ENCODE measurements at places on chromosomes 1 and 21. TPM values are rescaled to one million over a fixed set of nuclear protein-coding genes. Genes with fewer than 3 reads are reported as not detected.

- no peak overlapping the region for H3K4me3 ChIP-seq
- H3K27me3 ChIP-seq: no peaks in the 10 kb centered on the region
- no peak overlapping the region for H3K27ac ChIP-seq
- no peaks in the 10 kb centered on the region for H3K36me3 ChIP-seq
- peak; percentile 28 for DNase-seq
Observed at GRCh38 chr1:209335178-209335577, 248.3 kb upstream of the CAMK1G start.

Gene VPS13D
- total RNA-seq: 57.1 TPM

GRCh38 chr1:67716800-67717199 is 31.8 kb downstream of the GADD45A start:
- peak overlapping the region; percentile 10 for H3K27ac ChIP-seq
- H3K36me3 ChIP-seq: no peaks in the 10 kb centered on the region
- no peak overlapping the region for H3K4me3 ChIP-seq
- no peak for DNase-seq

Gene AKR7A3
- total RNA-seq: 86.9 TPM

DNA sequence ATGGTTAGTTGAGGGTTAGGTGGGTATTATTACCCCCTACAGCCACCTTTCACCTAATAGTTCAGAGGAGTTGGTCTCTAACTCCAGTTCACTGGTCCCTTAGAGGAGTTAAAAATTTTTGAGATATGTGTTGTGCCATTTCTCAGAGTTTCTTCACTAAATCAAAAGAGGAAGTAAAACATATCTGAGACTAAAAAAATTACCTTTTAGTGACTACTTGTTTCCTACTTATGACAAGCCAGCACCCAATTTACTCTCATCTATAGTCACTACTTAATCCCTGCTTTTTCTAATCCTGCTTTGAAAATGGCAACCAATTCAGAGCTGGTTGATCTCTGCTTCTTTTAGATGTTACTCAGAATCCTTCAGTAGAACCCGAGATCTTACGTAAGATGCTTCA is 1316.8 kb upstream of the B3GALT2 start:
- no peak for DNase-seq
- H3K4me1 ChIP-seq: no peaks in the 10 kb centered on the region
- no peak overlapping the region for H3K4me3 ChIP-seq

GRCh38 chr1:31434101-31434871 is 21.3 kb downstream of the SERINC2 start:
- H3K4me1 ChIP-seq: no peaks in the 10 kb centered on the region
- H3K27me3 ChIP-seq: no peaks in the 10 kb centered on the region
- no peak overlapping the region for H3K4me3 ChIP-seq
- H3K27ac ChIP-seq: no peak overlapping the region
- peak; percentile 23 for DNase-seq
- H3K36me3 ChIP-seq: peaks cover 23% of the 10 kb centered on the region

GRCh38 chr21:37566790-37567615 is 200.4 kb downstream of the DYRK1A start:
- H3K36me3 ChIP-seq: no peaks in the 10 kb centered on the region
- H3K4me3 ChIP-seq: no peak overlapping the region
- no peak overlapping the region for H3K27ac ChIP-seq
- DNase-seq: no peak
- H3K27me3 ChIP-seq: no peaks in the 10 kb centered on the region
- peaks cover 30% of the 10 kb centered on the region for H3K4me1 ChIP-seq

GRCh38 chr1:33348676-33349080 is 27.8 kb upstream of the A3GALT2 start:
- DNase-seq: no peak
- H3K27me3 ChIP-seq: no peaks in the 10 kb centered on the region
- H3K4me3 ChIP-seq: peak overlapping the region; percentile 81

- no peak overlapping the region for H3K4me3 ChIP-seq
- no peak overlapping the region for H3K27ac ChIP-seq
- peak; percentile 54 for DNase-seq
- H3K27me3 ChIP-seq: no peaks in the 10 kb centered on the region
- H3K4me1 ChIP-seq: peaks cover 36% of the 10 kb centered on the region
Observed at GRCh38 chr1:218380125-218380977, 35.2 kb downstream of the TGFB2 start.

DNA sequence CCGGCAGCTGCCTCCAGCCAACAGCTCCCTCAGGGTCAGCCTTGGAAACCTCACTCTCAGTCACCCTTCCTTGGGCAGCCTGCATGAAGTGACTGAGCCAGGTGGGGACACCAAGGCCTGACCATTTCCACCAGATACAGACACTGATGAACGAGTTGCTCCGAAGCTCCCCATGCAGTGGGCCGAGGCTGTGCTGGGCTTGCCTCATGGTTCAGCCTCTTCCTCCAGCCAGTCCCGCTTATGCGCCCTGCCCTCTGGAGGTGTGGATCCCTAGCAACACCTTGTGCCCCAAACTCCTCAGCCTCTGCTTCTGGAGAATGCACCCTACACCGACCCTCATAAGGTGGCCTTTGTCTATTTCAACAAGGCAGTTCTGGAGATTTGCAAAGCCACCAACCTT is 236.0 kb downstream of the RRAGC start:
- no peak for DNase-seq
- no peaks in the 10 kb centered on the region for H3K4me1 ChIP-seq
- H3K36me3 ChIP-seq: no peaks in the 10 kb centered on the region
- no peak overlapping the region for H3K27ac ChIP-seq
- H3K4me3 ChIP-seq: no peak overlapping the region

DNA sequence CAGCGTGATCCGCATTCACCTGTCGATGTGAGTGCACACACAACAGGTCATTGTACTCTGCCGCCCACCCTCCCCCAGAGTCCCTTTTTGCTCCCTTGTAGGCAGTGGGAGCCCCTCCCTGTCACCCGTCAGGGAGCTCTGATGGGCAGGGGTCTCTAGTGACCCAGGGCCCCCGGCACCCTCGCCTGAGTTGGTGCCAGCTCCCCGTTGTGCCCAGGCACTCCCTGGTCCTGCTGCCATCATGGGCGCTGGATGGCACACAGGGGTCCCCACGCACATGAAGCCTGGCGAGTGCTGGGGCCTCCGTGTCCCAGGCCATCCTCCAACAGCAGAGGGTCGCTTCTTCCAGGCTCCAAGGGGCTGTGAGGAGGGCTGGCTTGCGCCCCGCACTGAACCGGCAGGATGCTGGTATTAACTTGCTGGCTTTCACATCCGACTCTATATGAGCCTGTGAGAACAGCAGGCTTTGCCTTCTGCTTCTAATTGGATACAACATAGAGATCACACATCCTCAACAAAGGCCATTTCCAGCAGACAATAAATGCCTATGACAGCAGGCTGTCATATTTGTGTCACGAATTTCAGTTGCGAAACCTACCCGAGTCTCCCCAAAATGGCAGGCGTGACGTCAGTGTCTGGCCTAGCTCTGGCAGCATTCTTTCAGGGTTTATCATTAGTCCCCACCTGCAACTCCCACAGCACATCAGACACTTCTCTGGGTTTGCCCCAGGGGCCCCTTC is 35.4 kb downstream of the KIAA1614 start:
- peaks cover 63% of the 10 kb centered on the region for H3K36me3 ChIP-seq
- no peaks in the 10 kb centered on the region for H3K27me3 ChIP-seq
- peaks cover 2% of the 10 kb centered on the region for H3K4me1 ChIP-seq
- H3K27ac ChIP-seq: no peak overlapping the region
- DNase-seq: no peak

Gene C4BPA
- total RNA-seq: not detected

Gene SPRR2D
- total RNA-seq: not detected

DNA sequence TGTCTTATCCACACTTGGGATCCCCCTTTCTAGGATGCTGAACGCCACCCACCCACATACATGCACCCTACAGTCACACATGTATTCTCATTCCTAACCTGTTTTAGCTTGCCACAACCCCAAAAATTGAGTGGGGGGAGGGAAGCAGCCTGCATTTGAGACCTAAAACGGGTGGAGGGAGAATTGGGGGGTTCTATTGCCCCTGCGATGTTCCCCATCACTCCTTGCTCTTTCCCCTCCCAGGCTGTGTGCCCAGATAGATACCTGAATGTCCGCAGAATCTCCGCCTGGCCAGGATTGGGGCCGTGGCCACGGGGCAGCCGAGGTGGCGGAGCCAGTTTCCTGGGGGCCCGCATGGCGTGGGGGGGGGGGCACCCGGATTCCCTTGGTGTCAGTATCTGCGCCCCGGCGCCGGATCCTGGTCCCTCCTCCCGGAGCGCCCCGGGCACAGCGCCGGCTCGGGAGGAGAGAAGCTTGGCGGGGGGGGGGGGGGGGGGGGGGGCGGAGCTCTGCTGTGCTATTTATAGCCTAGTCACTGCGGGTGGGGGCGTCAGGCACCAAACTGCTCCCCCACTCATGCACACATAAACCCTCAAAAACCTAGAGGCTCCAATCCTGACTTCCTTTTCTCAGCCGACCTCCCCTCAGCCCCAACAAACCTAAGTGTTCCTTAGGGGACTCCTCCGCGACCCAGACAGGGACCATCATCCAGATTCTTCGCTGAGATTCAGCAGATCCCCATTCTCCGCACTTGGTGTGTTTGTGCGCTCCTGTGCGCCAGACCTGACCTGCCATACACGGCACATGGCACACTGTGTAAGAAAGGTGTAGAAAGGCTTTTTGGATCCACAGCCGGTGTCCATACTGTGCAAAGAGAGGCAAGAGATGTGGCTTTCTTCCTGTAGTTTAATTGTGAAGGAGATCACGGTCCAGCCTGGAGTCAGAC is 1.9 kb downstream of the ANKRD34A start:
- peaks cover 68% of the 10 kb centered on the region for H3K4me1 ChIP-seq
- peak overlapping the region; percentile 91 for H3K27ac ChIP-seq
- H3K36me3 ChIP-seq: no peaks in the 10 kb centered on the region
- peak; percentile 68 for DNase-seq
- peaks cover 8% of the 10 kb centered on the region for H3K27me3 ChIP-seq
- H3K4me3 ChIP-seq: peak overlapping the region; percentile 60

DNA sequence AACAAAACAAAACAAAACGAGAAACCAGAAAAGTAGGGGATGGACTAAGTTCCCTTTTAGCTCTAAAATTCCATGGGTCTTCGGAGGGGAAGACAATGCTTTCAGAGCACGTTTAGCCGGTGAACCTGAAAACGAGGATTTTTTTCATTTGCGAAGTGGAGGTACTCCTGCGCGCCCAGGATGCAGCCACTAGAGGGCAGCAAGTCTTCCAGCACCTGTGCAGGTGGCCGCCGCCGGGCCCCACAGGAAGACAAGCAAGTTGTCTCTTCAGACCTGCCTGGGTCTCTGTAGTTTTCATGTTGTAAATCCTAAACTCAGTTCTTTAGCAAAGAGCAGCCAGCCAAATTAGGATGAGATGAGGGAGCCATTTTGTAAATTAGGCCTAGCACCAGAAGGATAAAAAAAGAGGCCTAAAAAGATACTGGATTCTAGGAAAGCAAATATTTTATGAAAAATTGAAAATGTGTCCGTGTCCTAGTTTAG is 17.7 kb upstream of the SNX27 start:
- no peak overlapping the region for H3K27ac ChIP-seq
- H3K4me3 ChIP-seq: no peak overlapping the region
- H3K4me1 ChIP-seq: no peaks in the 10 kb centered on the region
- no peaks in the 10 kb centered on the region for H3K27me3 ChIP-seq

GRCh38 chr1:77339326-77339725 is 57.5 kb downstream of the AK5 start:
- no peaks in the 10 kb centered on the region for H3K4me1 ChIP-seq
- H3K27ac ChIP-seq: no peak overlapping the region
- no peaks in the 10 kb centered on the region for H3K36me3 ChIP-seq
- no peaks in the 10 kb centered on the region for H3K27me3 ChIP-seq
- no peak for DNase-seq

GRCh38 chr1:60589046-60589748 is 493.2 kb upstream of the NFIA start:
- H3K4me1 ChIP-seq: no peaks in the 10 kb centered on the region
- H3K36me3 ChIP-seq: no peaks in the 10 kb centered on the region
- no peak overlapping the region for H3K4me3 ChIP-seq
- no peak overlapping the region for H3K27ac ChIP-seq

Gene PDC
- total RNA-seq: not detected

GRCh38 chr1:241837901-241838300 is 10.1 kb upstream of the EXO1 start:
- no peaks in the 10 kb centered on the region for H3K4me1 ChIP-seq
- no peak overlapping the region for H3K27ac ChIP-seq
- no peak for DNase-seq
- no peaks in the 10 kb centered on the region for H3K27me3 ChIP-seq
- H3K36me3 ChIP-seq: no peaks in the 10 kb centered on the region

DNA sequence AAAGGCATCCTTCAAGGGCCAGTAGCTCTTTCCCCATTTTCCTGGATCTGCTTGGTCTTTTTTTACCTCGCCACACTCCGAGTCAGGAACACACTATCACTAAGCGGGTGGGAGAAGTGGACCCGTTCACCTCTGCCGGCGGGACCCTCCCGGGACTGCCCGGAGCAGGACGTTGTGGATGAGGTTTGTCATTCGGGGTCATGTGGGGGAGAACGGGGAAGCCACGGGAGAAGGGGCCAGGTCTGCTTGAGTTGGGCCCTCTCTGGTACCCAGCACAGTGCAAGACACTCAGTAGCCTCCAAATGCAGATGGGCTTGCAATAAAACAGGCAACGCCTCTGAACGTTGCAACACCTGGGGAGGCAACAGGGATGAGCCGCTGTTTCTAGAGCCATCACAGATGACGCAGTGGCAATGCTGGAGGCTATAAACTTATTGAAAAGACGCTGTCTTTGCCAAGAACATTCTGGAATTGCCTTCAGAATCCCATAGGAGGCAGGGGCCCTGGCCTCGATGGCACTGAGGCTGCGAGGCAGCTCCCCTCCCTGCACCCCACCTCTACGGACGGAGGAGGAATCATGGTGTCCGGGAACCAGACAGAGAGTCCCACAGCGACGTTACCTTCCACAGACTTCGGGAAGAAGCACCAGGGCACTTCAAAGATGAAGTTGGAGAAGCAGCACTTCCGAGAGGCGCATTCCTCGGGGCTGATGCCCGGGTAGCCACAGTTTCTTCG is 3.8 kb downstream of the TFF2 start:
- no peaks in the 10 kb centered on the region for H3K27me3 ChIP-seq
- H3K36me3 ChIP-seq: no peaks in the 10 kb centered on the region
- no peak for DNase-seq

Gene DHCR24
- total RNA-seq: 347 TPM

DNA sequence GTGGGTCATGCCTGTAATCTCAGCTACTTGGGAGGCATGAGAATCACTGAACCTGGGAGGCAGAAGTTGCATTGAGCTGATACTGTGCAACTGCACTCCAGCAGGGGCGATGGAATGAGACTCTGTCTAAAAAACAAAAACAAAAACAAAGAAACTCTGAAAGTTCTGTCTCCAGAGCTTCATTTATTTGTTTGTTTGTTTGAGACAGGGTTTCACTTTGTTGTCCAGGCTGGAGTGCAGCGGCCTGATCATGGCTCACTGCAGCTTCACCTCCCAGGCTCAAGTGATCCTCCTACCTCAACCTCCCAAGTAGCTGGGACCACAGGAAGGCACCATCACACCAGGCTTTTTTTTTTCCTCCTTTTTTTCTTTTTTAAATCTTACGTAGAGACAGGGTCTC is 191.8 kb upstream of the TNR start:
- H3K27ac ChIP-seq: no peak overlapping the region
- no peaks in the 10 kb centered on the region for H3K4me1 ChIP-seq
- no peak for DNase-seq
- H3K4me3 ChIP-seq: no peak overlapping the region

DNA sequence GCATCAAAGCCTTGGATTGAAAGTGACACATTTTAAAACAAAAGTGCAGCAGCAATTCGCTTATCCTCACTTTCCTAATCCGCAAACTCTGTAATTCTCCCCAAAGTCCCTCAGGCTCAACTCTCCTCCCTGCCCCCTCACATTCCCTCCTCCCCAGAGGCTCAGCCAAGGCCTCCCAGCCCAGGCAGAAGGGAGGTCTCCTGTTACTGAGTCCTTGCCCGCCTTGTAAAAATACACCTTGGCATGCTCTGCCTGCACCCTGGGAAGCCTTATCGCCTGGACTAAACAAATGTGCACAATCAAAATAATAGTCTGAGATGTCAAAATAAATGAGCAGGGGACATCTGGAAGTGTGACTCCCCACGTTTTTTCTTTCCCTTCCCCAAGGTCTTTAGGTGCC is 109.7 kb downstream of the PLXNA2 start:
- H3K4me1 ChIP-seq: peaks cover 17% of the 10 kb centered on the region
- H3K27ac ChIP-seq: no peak overlapping the region
- no peak for DNase-seq

All from stomach (tissue), 19 donors.